NCI-H1436 (cell line): ENCODE measurements at places on chromosomes 4 and X.

DNA sequence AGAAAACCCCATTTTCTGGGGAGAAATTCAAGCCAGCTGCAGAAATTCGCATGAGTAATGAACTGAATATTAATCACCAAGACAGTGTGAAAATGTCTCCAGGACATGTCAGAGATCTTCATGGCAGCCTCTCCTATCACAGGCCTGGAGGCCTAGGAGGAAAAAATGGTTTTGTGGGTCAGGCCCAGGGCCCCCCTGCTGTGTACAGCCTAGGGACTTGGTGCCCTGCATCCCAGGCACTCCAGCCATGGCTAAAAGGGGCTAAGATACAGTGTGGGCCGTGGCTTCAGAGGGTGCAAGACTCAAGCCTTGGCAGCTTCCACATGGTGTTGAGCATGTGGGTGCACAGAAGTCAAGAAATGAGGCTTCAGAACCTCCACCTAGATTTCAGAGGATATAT, 185.9 kb upstream of the GATB start:
- DNase-seq, result no peak

GRCh38 chr4:123555807-123556273, 159.2 kb downstream of the SPRY1 start:
- no peak for DNase-seq

- DNase-seq, result no peak
These were observed 173.9 kb downstream of the WDFY3 start for GRCh38 chr4:84792366-84793301.

DNA sequence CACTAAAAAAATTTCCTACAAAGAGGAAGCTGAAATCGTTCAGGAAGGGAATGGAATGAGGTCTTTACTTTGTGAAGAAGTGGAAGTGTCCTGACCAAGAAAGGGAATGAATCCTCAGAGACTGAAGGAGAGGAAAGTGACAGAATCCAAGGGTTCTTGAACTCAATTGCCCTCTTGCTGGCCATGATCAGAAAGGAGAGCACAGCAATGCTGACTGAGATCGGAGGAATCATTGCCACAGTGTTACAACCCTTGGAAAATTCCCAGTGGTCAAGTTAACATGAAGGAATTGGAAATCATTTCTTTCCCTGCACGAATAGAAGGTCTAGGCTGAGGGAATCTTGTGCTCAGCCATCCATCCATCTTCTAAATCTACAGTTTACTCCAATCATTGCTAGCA, 190.0 kb upstream of the NEIL3 start:
- DNase-seq, result no peak

GRCh38 chr4:139735381-139736273, 70.0 kb downstream of the MGST2 start:
- DNase-seq, result peak; percentile 72

DNA sequence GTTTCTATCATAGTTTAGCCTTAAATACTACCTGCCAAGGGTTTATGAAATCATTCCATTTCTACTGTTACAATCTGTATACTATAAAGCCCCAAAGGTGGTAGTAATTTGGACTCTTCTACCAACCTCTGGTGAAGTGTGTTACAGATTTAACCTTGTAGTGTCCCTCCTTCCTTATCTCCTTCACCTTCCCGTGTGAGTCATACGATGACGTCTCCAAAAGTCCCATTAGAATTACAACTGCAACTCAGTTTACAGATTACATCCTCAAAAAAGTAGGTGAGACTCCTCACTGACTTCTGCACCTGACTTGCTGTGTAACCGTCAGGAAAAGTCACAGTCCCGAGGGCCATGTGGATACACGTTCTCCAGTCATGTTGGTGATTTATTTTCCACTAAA, 219.0 kb downstream of the DCTD start:
- no peak for DNase-seq

DNA sequence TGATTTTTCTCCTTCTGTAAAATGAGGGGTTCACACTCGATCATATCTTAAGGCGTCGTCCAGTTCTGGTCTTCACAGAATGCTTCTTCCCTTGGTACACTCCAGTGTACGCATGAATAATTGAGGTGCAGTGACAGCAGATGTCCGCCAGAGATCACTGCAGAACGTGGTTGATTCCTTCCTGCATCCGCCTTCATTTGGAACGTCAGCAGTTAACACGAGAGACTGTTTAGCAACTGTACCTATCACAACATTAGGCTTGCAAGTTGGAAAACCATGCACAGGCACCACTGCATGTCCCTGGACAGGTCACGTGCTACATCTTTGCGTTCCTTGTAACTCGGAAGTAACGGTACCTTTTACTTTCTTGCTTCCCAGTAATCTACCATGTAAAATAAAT, 66.0 kb upstream of the GEMIN8 start:
- DNase-seq, result no peak

GRCh38 chr4:65999518-65999871, 329.2 kb upstream of the EPHA5 start:
- DNase-seq, result no peak

- peak; percentile 4 for DNase-seq
These were observed 188.0 kb downstream of the STIM2 start for GRCh38 chr4:27048429-27049238.

DNA sequence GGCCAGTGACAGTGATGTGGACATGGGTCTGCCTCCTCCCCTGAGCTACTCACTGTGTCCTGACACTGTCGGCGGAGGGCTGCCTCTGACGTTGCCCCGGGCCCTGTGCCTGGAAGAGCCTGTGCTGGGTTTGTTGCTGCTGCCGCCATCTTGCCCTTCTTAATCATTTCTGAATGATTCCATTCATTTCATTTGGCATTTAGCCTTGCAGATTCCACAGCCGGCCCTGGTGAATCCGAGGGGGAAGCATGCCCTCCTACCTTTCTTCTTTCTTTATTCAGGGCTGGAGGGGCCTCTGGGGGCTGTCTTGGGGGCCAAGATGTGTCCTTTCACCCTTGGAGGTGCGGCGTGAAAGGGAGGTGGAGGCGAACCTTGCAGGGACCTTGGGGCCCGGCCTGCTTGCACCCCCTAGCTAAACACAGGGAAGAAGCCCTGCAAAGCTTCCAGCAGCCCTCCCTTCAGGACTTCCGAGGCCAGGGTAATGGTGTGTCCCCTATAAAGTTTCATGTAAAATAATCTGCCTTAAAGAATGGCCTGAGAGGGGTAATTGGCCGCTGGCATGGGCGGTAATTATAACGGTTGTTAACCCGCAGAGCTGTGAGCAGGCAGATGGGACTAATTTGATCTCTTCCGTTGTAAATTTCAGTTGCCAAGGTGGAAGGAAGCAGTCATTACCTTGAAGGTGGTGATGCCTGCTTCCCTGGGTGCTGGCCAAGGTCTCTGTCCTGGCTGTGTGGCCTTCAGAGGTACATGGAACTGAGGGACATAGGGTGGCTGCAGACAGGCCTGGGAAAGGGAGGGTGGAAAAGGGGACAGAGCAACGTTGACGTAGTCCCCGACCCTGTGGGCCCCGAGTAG, 92.3 kb downstream of the PSAPL1 start:
- no peak for DNase-seq

DNA sequence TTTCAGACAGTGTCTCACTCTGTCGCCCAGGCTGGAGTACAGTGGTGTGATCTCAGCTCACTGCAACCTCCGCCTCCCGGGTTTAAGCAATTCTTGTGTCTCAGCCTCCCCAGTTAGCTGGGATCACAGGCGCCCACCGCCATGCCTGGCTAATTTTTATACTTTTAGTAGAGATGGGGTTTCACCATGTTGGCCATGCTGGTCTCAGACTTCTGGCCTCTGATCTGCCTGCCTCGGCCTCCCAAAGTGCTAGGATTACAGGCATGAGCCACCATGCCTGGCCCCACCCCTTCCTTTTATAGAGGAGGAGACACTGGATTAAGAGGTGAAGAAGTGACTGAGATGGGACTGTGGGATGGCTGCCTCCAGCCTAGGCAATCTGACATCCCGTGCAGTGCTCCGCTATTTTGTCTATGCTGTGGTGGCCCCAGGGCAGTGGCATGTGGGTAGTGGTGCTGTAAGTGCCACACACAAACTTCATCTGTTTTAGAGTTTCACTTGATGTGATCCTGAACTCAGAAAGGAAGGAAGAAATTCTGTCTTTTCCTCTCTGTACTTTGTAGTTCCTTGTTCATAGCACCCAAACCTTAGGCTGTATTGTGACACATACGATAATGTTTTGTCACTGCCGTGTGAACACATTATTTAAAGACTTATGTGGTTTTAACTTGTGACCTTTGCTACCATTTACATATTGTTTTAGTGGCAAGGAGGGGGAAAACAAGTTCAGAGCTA, 48.9 kb downstream of the FNIP2 start:
- no peak for DNase-seq

GRCh38 chr4:8141935-8142334, 16.7 kb downstream of the ABLIM2 start:
- no peak for DNase-seq

- no peak for DNase-seq
These were observed 388.0 kb downstream of the SPRY1 start for GRCh38 chr4:123784626-123785025.

GRCh38 chrX:12978205-12979025, 3.5 kb downstream of the TMSB4X start:
- DNase-seq, result no peak

GRCh38 chr4:113757486-113757885, 4.1 kb downstream of the CAMK2D start:
- DNase-seq, result no peak
